ENCODE measurements at places on chromosomes 4 and X.

DNA sequence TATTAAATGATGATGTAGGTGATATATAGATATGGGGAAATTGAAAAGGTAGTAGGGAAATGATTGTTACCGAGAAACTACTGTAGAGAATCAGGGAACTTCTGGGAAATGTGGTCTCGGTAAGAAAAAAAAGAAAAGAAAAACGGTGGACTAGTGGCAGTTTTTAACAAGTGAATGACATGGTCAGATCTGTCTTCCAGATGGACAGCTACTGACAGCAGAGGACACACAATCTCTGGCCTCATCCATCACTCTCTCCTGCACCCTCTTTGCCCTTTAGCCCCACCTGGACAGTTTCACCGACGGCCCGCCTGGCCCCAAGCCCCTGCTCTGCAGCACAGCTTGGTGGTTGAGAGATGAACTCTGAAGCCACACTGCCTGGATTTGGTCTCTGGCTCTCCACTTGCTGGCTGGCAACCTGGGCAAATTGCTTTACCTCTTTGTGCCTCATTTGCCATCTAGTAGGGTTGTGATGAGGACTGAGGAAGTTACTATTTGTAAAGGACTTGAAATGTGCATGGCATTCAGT, 23.4 kb downstream of the RBM47 start:
- no peak overlapping the region for H3K4me3 ChIP-seq
- no peaks in the 10 kb centered on the region for H3K27me3 ChIP-seq
- H3K27ac ChIP-seq, result no peak overlapping the region
- no peak for DNase-seq
- no peaks in the 10 kb centered on the region for H3K4me1 ChIP-seq

- no peaks in the 10 kb centered on the region for H3K36me3 ChIP-seq
- H3K4me3 ChIP-seq, result no peak overlapping the region
- no peaks in the 10 kb centered on the region for H3K4me1 ChIP-seq
- DNase-seq, result no peak
Measured at GRCh38 chr4:47972721-47973120, 43.8 kb downstream of the CNGA1 start.

DNA sequence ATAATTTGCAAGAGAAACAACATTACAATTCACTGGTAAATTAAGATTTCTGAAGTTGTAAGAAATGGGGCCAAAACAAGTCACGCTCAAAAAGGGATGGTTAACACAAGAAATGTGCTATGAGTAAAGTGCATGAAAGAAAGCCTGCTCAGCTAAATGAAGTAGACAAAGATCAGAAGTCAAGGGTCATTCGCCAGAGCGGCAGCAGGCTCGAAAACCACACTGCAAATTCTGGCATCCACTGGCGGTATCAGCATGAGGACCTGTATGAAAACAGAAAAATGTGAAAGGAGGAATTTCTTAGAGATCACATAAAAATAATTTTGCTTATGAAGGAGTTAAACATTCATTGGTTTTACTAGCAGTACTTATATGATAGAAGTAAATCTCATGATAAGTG, 49.6 kb downstream of the FBXL5 start:
- no peaks in the 10 kb centered on the region for H3K4me1 ChIP-seq
- DNase-seq, result no peak
- H3K36me3 ChIP-seq, result peaks cover 14% of the 10 kb centered on the region
- no peaks in the 10 kb centered on the region for H3K27me3 ChIP-seq

DNA sequence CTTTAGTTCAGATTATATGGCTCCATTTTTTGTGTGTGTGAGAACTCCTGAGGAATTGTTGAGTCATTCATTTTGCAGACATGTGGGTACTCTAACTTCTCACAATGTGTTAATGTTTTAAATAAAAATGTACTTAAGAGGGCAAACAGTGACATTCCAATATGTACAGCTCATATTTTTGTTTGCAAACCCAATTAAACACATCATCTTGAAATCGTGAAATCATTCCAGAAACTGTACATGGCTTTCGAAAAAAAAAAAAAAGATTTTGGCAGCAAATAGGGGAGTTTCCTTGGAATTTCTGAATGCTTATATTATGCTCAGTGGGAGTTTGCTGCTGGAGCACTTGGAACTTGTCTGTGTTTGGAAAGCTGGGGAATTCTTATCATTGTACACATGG, 85.0 kb downstream of the HPGD start:
- no peak for DNase-seq
- H3K4me1 ChIP-seq, result no peaks in the 10 kb centered on the region
- H3K27ac ChIP-seq, result no peak overlapping the region
- no peaks in the 10 kb centered on the region for H3K36me3 ChIP-seq
- H3K4me3 ChIP-seq, result no peak overlapping the region

DNA sequence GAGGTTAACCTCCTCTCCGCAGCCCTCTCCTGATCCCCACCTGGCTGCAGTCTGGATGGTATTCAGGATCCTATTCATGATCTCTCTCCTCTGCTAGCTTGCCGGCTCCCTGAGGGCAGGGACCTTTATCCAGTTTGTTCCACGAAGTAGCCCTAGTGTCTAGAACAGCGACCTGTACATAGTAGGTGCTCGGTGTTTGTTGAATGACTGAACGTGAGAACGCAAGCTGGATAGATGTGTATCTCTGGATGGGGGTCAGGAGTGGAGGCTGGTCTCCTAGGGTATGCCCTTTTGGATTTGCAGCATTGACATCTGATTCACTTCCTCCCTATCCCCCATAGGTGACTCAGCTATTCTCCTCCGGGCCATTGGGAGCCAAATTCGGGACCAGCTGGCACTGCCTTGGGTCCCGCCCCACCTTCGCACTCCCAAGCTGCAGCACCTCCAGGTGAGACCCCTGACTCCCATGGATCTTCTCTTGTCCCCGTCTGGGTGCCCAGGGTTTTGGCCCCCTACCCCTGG, 7.3 kb downstream of the CCDC22 start:
- no peak for DNase-seq
- H3K36me3 ChIP-seq, result peaks cover 37% of the 10 kb centered on the region
- no peaks in the 10 kb centered on the region for H3K4me1 ChIP-seq
- H3K27ac ChIP-seq, result no peak overlapping the region
- H3K27me3 ChIP-seq, result no peaks in the 10 kb centered on the region
- H3K4me3 ChIP-seq, result no peak overlapping the region

GRCh38 chr4:17736484-17736883, 44.9 kb downstream of the FAM184B start:
- H3K27ac ChIP-seq, result no peak overlapping the region
- H3K36me3 ChIP-seq, result no peaks in the 10 kb centered on the region
- H3K27me3 ChIP-seq, result no peaks in the 10 kb centered on the region
- H3K4me3 ChIP-seq, result no peak overlapping the region

- no peak for DNase-seq
- no peak overlapping the region for H3K27ac ChIP-seq
- no peaks in the 10 kb centered on the region for H3K36me3 ChIP-seq
- H3K27me3 ChIP-seq, result no peaks in the 10 kb centered on the region
- no peak overlapping the region for H3K4me3 ChIP-seq
Measured at GRCh38 chrX:68932611-68933010, 103.8 kb downstream of the EFNB1 start.

DNA sequence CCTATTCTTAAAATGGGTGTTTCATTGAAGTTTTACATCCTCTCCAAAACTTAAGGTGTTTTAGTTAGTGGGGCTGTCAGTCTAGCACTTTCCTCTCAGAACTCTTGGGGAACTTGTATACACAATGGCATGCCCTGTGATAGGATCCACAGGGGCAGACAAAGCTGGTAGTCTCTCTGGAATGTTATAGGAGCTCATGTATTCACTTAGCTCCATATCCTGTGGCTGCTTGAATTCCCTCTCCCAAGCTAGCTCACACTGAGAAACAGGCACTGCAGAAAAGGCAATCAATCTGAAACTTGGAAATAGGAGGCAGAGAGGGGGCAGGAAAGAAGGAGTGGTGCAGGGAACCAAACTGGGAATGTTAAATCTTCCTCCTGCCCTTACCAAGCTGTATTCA, 26.3 kb upstream of the ARMCX2 start:
- H3K27me3 ChIP-seq, result no peaks in the 10 kb centered on the region
- no peak for DNase-seq
- no peaks in the 10 kb centered on the region for H3K36me3 ChIP-seq
- H3K27ac ChIP-seq, result no peak overlapping the region
- H3K4me1 ChIP-seq, result no peaks in the 10 kb centered on the region

DNA sequence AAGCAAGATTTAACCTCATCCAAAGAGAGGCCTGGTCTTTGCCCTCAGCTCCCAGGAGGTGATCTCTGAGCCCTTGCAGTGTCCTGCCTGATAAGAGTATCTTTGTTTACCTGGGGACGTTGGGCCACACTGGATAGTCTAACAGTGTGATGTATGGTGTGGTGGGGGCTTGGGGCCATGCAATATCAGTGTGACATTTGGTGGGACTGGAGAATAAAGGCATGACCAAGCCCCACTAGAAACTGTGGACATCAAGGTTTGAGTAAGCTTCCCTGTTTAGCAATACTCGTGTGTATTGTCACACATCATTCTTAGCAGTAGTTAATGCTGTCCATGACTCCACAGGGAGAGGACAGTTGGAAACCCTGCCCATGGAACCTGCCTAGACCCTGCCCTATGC, 34.4 kb downstream of the BBS12 start:
- peaks cover 15% of the 10 kb centered on the region for H3K4me1 ChIP-seq
- no peak overlapping the region for H3K27ac ChIP-seq

DNA sequence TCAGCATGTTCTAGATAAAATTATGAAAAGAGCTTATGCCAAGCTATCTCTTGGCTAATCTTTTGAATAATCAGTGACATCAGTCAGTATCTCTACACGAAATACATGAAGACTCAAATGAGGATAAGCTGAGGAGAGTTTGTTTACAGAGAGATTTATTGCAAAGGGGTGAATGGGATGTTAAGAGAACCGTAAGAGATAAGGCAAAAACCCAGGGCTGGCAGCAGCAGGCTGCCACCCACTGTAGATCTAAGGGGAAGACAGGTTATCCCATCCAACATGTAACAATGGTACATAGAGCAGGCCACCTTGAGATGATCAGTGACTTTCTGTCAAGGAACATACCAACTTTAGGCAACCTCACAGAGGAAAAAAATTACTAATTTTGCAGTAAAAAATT, 432.1 kb upstream of the NR3C2 start:
- no peaks in the 10 kb centered on the region for H3K36me3 ChIP-seq
- no peak for DNase-seq
- H3K27ac ChIP-seq, result no peak overlapping the region
- no peaks in the 10 kb centered on the region for H3K27me3 ChIP-seq
- no peak overlapping the region for H3K4me3 ChIP-seq

GRCh38 chr4:77742054-77742453, 77.1 kb downstream of the CNOT6L start:
- peaks cover 7% of the 10 kb centered on the region for H3K36me3 ChIP-seq
- DNase-seq, result no peak
- H3K27ac ChIP-seq, result no peak overlapping the region
- H3K27me3 ChIP-seq, result no peaks in the 10 kb centered on the region
- no peak overlapping the region for H3K4me3 ChIP-seq

- peak overlapping the region; percentile 66 for H3K4me3 ChIP-seq
- DNase-seq, result no peak
- peaks cover 6% of the 10 kb centered on the region for H3K4me1 ChIP-seq
- H3K36me3 ChIP-seq, result no peaks in the 10 kb centered on the region
- no peak overlapping the region for H3K27ac ChIP-seq
Measured at GRCh38 chr4:186105647-186106321, 1.3 kb downstream of the FAM149A start.

DNA sequence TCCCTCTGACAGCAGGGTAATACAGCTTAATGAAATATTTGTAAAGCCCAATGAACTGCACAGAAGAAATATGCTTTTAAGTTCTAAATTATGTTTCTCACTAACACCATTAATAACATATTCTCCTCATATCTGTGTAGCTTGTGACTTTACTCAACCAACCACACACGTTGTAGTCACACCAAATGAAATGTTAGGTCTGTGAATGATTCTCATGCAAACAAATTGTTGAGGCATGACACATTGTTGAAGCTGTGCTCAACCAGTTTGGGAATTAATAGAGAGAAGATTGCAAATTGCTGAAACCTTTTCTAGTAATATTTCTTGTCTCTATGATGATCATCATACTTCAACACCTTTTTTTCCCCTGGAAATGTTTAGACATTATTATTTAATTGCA, 645.9 kb downstream of the PCDH7 start:
- H3K36me3 ChIP-seq, result no peaks in the 10 kb centered on the region
- DNase-seq, result no peak
- H3K4me3 ChIP-seq, result no peak overlapping the region
- H3K27me3 ChIP-seq, result no peaks in the 10 kb centered on the region
- no peak overlapping the region for H3K27ac ChIP-seq

- no peak overlapping the region for H3K4me3 ChIP-seq
- H3K36me3 ChIP-seq, result no peaks in the 10 kb centered on the region
- no peaks in the 10 kb centered on the region for H3K27me3 ChIP-seq
- H3K4me1 ChIP-seq, result no peaks in the 10 kb centered on the region
Measured at GRCh38 chr4:8120501-8120900, 38.1 kb downstream of the ABLIM2 start.

DNA sequence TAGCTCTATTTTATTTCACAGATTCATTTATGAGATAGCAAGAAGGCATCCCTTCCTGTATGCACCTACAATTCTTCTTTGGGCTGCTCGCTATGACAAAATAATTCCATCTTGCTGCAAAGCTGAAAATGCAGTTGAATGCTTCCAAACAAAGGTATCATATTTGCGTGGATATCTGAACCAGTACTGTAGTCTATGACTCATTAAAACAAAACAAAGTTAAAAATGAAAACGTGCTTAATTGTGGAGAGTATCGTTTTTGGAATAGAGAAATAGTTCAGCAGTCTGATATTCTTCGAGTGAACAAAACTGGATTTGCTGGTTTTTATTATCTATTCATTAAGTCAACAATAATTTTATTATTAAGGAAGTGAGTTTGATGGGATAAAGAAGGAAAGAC, 6.3 kb downstream of the AFP start:
- H3K4me1 ChIP-seq, result no peaks in the 10 kb centered on the region
- H3K27ac ChIP-seq, result no peak overlapping the region
- H3K36me3 ChIP-seq, result no peaks in the 10 kb centered on the region
- no peak for DNase-seq
- H3K27me3 ChIP-seq, result no peaks in the 10 kb centered on the region

DNA sequence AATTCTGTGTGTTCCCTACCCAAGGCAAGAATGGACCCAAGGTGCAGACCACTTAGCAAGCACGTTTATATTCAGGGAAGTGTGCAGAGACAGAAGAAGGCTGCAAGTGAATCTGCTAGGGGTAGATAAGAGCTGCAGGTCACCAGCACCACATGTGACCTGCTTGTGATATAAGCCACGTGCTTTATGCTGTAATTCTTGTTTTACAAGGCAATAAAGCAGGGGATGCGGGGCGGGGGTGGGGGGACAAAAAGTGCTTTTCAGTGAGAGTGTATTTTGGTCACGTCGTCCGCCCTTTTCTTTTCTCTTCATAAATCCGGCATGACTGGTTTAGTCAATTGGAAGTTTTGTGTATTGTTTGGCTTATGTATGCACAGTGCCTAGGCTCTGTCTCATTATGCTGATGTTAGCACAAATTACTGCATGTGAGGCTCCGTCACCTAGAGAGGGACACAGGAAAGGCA, 192.7 kb downstream of the RBMX2 start:
- DNase-seq, result no peak
- H3K27ac ChIP-seq, result no peak overlapping the region
- H3K4me1 ChIP-seq, result no peaks in the 10 kb centered on the region
